ENCODE measurements at places on chromosomes 12 and 14.

DNA sequence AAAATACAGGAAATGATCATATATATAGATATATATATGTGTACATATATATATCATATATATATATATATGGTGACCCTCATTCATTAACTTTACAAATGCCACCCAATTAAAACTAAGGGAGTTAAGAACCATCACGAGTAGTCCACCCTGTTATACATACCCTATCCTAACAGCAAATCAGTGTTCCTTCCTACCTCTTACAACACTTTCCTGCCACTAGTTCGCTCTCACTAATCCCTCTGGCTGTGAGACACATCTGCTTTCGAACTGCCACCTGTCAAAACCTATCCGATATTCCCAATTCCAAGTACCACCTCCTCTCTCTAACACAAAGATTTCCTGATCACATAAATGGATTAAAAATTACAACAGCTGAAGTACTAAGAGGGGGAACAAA lies 100.5 kb downstream of the EEA1 start:
- DNase-seq, result no peak

GRCh38 chr12:16359512-16360491 lies 12.4 kb downstream of the MGST1 start:
- DNase-seq, result no peak

GRCh38 chr14:55915456-55915855 lies 202.8 kb upstream of the PELI2 start:
- DNase-seq, result no peak

DNA sequence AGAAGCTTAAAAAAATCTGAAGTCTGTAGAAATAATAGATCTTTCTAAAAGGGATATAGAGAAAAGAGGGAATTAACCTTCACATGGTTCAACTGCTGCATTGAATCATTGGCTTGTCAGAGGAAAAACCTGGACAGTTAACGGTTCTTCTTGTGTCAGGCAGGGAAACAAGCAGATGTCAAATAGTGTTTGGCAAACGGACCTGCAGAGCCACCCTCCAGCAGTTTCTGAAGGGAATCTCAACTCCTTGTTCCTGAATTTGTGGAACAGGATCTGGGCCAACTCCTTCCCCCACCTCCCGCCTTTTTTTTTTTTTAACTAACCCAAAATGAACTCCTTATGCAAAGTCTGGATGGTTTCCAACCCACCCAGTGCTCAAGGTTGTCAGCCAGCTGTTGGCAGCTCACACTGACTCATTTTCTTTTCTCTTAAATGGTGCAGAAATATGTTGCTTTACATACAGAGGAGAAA lies 187.3 kb downstream of the CAND1 start:
- no peak for DNase-seq

DNA sequence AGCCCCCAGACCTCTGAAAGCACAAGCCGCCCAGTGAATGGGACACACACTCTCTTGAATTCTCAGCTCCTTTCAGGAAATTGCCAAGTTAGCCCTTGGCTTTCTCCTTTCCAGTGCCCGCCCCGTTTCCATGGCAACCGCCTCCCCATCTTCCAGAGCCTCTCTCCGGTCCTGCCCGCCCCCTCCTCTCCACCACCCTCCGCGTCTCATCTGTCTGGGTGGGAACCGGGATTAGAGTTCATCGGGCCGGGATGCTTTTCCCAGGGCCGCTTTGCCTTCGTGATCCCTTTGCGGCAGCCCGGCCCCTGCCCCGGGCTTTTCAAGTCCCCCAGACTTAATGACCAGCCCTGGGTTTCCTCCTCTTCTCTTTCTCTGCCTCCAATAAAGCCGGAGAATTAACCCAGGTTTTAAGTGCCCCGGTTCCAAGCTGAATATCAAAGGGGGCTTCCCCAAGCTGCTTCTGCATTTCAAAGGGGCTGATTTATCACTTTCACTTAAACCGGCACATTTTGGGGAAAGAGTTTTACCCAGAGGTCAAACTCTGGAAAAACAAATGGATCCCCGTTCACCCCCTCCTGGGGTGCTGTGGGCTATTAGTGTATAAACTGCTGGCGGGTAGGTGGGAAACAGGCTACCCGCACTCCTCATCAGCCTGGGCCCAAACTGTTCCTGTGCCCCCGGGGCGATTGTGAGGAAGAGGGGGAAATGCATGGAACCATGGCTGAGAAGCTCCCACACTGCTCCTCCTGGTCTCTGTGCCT lies 101.7 kb downstream of the ZFP36L1 start:
- DNase-seq, result no peak

DNA sequence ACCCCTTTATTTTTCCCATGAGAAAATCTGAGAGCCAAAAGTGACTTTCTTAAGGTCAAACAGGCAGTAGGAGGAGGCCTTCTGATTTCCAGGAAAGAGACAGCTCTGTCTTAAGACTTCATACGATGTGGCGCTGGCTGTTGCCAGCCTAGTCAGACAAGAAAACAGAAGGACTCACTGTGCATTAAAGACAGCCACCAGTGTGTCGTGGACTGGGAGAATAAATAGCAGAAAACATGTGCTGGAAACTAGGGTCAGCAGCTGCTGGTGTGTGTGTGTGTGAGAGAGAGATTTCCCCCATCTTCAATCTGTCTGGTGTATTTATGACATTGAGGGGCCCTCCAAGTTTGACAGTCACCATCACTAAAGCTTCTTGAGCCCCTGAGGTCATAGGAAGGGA lies 708.6 kb upstream of the TMEM132C start:
- DNase-seq, result no peak

- no peak for DNase-seq
Measured at GRCh38 chr12:3885277-3886094, 12.3 kb upstream of the PARP11 start.

- DNase-seq, result no peak
Measured at GRCh38 chr12:64699504-64700115, 59.6 kb downstream of the GNS start.

DNA sequence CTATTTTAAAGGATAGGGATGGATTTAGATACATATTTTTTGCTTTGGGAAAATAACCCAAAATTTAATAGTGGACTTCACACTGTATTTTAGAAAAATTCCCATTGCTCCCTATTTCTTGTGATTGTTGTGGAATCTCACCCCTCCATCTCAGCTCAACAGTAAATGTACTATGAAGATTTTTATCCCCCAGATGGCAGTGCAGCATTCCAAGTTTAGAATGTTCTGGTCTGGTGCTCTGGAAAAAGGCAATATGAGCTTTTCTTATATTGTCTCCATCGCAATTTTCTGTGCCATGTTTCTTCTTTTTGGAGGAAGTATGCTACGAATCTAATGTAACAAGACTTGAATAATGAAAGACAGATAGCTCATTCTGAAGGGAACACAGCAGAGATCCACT lies 471.7 kb upstream of the SYT1 start:
- no peak for DNase-seq

Measured in activated CD8-positive, alpha-beta memory T cell treated with anti-CD3 and anti-CD28 coated beads for 1 hour (primary cell).